ENCODE measurements at places on chromosomes 12 and 14.

- DNase-seq = peak; percentile 91
These were observed 18.0 kb upstream of the CACNA1C start for GRCh38 chr12:2034633-2035430.

GRCh38 chr12:89525305-89525823, 483 bp downstream of the POC1B start:
- DNase-seq = no peak

DNA sequence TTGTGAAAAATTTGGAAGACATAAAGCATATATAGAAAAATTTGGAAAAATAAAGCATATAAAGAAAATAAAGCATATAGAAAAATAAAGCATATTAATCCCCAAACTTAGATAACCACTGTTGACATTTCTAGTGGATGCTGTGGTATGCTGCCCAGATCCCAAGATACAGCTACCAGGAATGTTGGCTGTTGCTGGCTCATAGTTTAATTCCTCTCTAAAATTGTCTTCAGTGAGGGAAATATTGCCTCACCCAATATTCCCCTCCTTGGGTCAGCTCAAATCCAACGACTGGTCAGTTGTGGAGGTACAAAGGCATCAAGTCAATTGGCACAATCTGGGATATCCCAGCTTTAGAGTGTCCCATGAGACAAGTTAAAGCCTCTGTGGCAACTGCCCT, 10.1 kb upstream of the KICS2 start:
- no peak for DNase-seq

DNA sequence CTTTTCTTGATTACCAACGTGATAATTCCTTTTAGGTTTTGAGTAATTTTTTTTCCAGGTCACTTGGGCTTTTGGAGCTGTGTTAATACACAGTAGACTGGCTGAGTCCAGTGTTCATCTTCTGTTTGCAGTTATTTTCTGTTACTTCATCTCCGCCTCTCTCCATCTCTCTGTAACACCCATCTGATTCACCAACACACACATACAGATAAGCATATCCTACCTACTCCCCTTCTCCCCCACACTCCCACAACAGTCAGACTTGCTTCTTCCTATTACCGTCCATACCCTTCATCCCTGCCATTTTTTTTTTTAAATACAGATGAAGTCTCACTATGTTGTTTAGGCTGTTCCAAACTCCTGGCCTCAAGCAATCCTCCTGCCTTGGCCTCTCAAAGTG, 72.7 kb upstream of the MANSC4 start:
- DNase-seq = no peak

GRCh38 chr12:93740751-93741150, 63.6 kb downstream of the CRADD start:
- no peak for DNase-seq

DNA sequence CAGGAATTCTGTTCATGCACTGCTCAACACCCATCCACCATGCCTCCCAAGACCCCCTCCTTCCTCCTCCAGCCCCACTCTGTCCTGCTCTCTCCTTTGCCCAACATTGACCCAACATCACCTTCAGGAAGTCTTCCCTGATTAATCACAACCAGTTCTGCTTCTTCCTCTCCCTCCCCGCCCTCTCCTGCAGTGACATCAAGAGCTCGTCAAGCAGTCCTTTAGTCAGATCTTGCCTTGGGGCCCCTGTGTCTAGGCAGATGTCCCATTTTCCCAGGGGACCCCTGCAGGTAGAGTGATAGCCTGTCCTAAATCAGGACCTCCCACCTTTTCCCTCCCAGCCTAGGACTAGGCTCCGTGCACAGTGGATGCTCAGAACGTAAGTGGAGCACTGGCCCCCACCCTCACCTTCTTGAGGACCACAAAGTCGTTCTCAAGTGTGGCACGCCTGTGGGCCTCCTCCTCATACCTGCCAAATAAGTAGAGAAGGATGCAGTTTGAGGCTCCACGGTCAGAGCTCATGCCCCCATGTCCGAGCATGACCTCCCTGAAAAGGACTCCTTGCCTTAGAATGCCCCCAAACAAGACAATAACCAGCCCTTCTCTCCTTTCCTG, 2.3 kb downstream of the KRT78 start:
- no peak for DNase-seq

GRCh38 chr14:81157431-81157830, 63.3 kb downstream of the GTF2A1 start:
- no peak for DNase-seq

DNA sequence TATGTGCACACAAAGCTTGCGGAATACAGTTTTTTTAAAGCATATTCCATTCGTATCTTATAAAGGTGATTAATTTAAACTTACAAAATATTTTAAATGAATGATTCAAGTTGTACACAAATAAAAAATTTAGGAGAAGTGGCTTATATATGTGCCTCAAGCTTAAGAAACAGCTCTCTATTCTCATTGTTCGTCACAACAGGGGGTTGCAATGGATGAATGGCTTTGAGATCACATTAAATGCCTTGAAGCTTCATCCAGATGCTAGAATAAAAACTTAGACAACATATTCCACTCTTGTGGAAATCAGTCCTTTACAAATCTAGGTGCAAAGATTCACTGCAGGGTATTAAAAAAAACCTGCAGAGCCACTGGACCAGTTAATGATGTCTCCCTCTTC, 303.9 kb upstream of the LRFN5 start:
- DNase-seq = no peak

- DNase-seq = no peak
These were observed 9.7 kb upstream of the PCK2 start for GRCh38 chr14:24084440-24084839.

GRCh38 chr14:47277703-47278102, 397.7 kb downstream of the MDGA2 start:
- DNase-seq = no peak

GRCh38 chr12:97940629-97941028, 478.0 kb downstream of the RMST start:
- no peak for DNase-seq

DNA sequence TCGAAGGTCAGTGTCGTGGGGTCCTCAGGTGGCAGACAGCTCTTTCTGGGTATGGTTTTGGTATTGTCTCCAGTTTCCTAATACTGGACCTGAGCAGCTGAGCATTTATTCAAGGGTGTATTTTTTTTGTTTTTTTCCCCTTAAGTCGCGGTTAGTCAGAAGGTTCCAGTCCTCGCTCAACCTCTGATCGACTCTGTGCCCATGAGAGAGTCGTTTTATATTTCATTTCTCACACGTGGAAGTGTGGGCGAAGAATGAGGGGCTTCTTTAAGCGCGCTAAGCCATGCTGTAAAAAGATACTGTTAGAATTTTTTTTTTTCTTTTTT, 499 bp downstream of the MIPOL1 start:
- DNase-seq = no peak

DNA sequence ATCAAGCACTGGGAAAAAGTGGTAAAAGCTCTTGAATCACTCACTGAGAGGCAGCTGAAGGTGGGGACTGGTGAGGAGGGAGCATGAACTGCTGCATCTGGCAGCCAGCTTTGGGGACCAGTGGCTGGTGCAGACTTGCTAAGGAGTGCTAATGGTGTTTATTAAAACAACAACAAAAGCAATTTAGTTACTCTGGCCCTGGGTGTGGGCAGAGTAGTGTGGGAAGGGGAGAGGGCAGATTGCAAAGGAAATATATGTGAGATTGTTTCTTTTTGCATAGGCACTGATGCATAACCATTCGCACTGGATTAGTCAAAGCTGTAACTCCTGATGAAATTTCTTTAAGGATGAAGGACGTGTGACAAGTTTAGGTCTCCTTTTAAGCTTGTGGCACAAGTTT, 8.1 kb downstream of the TXNRD1 start:
- DNase-seq = no peak

DNA sequence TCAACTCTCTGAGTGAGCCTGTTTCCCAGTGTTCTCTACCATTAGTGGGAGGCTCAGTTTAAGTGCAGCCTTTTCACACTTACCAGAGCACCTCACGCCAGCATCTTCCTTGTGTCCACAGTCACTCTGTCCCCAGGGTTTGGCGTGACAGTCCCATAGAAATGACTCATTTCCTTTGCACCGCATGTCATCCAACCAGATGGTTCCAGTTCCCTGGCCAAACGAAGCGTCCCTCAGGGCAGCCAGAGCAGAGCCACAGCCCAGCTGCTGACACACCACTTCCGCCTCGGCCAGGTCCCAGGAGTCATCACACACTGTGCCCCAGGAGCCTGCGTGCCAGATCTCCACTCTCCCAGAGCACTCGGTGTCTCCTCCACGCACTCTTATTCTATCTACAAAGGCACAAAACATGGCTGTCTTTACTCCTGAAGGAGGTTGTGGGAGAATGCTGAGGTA, 65.4 kb downstream of the ACSM4 start:
- no peak for DNase-seq

DNA sequence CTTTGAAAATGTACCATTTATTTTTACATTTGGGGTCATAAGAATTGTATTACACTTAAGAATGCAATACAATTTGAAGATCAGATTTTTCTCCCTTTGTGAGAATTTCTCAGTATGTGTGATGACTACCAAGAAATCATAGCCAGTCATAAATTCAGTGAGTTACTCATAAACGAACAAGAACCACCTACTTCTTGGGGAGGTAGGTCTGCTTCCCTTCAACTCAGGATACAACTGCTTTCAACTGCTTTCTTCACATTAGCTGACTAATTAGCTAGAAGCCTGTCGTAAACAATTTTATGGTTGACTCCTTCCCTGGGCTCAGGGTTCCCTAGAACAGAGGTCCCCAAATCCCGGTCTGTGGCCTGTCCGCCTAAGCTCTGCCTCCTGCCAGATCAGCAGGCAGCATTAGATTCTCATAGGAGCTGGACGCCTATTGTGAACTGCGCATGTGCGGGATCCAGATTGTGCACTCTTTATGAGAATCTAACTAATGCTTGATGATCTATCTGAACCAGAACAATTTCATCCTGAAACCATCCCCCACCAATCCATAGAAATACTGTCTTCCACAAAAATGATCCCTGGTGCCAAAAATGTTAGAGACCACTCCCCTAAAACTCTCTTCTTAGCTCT, 3.7 kb downstream of the ANG start:
- DNase-seq = no peak

- DNase-seq = peak; percentile 61
These were observed 295.7 kb upstream of the PRKD1 start for GRCh38 chr14:30223385-30223785.

DNA sequence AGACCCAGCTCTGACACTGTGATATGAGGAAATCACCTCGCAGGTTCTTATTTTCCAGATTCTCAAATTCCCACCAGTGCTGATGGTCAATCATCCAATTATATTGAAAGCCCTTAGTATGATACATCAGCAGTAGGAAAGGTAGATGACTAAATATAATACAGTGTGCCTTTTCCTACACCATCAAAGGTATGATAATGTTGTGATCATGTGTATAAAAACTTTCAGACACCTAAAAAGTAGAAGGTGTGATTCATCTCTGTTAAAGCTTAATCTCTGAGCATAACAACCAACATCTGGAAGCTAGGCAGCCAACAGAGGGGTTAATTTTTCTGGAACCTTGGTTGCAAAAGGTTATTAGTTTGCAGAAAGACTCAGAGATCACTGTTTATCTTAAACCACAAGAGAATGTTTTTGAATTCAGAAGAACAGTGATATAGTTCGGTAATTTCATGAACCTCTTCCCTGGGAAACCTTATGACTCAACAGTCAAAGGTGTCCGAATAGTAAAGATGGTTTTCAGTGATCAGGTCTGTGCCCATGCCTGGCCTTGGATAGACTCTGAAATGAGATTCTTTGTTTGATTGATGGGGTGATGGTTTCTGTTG, 122.5 kb downstream of the ETV6 start:
- no peak for DNase-seq

DNA sequence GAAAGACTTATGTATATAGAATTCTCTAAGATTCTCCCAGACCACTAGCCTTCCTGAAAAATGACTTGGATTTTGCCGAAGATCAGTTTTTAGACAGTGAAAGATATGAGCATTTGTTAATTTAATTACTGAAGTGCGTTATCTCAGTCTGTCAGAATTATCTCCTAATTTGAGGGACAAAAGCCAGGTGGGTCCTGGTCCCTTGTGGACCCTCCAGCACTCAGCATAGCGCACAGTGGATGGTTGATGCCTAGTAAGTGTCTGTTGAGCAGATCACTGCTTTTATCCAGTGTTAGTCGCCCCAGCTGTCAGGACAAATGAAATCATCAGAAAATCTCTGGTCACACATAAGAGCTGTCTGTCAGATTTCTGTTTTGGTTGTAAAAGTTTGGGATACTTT, 80.4 kb downstream of the EML1 start:
- DNase-seq = no peak

- no peak for DNase-seq
These were observed 36.4 kb upstream of the EML1 start for GRCh38 chr14:99756796-99757195.

All from NCI-H1092 (cell line).